NCI-H1092 treated with DMSO at 0.1 percent for 48 hours (cell line): ENCODE measurements at places on chromosomes 5 and 9.
A peak's percentile ranks its signal among the peaks of the same experiment; 100 is the strongest.

DNA sequence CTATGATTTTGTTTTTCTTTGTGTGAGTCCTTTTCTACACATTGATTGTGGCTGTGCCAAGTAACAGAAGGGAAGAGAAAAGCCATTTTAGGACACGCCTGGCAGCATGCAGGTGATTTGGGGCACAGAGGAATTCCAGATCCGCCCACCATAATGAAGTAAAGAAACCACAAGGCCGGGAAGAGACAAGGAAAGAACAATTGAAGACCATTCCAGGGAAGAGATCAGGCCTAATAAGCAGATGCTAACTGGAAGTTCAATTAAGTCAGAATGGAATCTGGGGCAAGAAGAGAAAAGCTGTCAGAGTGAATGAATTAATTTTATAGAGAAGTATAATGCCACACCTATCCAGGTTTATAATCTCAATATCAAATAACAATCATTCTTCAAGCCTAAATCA is 110.2 kb upstream of the ISL1 start:
- DNase-seq: no peak

DNA sequence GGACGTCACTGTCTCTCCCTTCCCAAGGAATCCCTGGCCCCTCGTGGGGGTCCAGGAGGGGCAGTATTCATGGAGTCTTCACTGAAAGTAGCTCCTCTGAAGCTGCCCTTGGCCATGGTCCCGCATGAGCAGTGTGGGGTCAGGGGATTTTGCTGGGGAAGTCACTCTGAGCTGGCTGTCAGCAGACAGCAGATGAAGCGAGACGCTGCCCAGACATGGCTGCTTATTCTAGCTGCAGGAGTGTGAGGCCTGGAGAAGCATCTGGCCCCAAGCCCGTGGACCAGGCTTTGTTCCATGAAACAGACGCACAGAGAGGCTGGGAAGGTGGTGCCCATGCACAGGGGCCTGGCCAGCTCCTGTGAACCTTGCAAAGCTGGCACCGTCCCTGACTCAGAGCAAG is 21.5 kb upstream of the ASS1 start:
- no peak for DNase-seq

DNA sequence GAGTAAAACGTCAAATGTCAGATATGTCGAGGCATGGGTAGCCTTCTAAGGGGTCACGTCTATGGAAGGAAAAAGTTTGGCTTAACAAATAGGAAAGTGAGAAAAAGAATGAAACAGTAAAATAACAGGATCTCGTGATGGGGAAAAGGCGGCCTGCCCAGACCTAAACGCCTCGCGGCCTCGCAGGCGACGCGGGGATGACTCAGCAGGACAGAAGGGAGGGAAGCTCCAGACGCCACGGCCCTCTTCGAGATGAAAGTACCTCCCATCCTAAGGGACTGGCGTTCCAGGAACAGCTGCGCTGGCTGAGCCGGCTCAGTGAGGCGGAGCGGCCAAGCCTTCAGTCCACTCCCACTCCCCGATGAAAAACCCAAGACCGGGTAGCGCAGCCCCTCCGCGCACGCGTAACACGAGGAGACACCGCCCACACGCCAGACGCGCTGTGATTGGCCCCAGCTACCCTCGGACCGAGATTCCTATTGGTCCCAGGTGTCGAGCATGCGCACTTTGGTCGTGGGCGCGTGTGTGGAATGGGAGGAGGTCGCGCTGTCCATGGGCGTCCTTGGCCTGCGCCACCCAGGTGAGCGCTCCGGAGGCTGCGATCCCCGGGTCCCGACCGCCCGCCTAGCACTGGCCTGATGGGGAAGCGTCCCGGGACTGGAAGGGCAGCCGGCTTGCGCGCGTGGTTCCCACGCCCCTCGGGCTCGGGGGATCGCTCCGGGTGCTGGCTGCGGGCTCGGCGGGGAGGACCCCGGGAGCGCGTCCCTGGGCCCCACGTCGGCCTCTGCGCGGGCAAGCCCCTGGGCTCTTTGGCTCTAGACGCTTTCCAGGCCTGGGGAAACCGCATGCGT is 588.5 kb downstream of the MTRR start:
- DNase-seq: peak; percentile 86

DNA sequence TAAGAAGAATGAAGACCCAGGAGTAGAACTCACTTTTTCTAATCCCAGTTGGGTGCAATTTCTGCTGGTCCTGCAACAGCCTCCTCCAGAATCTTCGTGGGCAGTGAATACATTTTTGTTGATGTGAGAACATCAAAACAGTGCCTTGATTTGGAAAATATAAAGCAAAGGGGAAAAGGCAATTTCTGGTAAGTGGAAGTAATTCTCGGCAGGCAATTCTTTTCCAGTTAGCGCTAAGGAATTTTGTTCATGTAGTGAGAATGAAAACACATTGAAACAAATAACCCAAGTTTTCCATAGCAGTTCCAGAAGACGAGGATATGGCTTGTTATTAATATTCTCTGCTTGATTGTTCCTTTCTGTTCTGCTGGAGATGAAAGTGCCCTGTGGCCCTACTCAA is 178.7 kb downstream of the SPATA31D1 start:
- DNase-seq: no peak

GRCh38 chr5:140509898-140510297 is 37.6 kb upstream of the EIF4EBP3 start:
- DNase-seq: no peak

DNA sequence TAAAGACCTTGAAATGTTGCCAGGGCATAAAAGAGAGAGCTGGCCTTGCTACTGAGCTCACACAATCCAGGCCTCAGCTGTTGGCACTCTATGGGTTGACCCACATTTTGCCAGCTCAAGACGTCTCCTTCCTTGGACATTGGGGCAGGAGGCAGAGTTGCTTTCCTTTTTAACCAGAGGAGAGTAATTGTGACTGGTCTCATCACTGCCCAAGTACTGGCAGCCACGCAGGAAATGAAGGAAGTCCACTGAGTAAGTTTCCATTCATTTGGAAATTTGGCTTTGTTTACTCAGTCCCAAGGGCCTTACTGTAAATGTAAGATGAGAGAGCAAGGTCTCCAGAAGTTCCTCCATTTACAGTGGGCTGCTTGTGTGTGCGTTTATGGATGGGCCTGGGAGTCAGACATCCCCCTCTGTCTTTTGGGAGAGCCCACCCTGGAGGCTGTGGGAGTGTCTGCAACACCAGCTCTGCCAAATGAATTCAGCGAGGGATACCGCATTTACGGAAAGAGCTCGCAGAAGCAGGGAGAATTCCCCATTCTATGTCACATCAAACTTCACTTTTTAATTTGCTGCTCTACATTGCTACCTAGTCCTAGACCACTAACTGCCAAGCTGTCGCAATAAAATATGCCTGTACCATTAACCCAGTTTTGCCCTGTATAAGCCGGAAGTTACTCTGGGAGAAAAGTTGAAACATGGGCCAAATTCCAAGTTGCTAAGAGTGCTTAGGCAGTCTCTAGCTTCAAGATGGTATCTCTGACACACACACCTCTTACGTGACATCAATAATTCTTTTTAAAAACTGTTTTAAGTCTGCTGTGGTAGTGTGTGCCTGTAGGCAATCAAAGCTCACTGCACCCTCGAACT is 24.5 kb upstream of the PDZD2 start:
- no peak for DNase-seq

GRCh38 chr5:122332599-122333555 is 20.8 kb downstream of the SNCAIP start:
- DNase-seq: no peak

GRCh38 chr9:21331676-21332402 is 3.4 kb downstream of the KLHL9 start:
- DNase-seq: no peak

- DNase-seq: no peak
These were observed 78.0 kb downstream of the NSUN2 start for GRCh38 chr5:6554812-6555211.

DNA sequence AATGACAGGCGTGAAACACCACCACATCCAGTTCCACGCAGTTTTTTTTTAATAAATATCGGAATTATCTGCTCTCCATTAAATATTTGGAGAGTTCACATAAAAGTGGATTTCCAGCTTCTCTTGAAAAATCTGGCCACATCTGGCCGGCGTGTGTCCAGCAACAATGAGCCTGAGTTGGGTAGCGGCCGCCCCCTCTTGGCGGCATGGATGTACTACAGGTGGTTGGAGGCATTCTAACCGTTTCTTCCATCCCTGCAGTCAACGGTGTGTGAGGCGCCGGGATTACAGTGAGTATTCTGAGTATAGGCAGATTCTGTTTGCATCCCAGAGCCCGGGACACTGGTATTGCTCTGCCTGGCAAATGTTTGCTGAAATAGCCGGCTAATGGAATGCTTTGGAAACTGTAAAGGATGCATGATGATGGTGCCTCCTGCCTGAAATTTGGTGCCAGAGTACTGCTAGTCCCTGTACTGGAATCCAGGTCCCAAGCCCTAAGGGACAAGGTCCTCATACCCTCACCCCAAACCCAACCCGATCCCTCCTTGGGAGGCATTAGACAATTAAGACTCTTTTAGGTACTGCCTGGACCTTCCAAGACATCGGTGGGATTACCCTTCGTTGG is 13.6 kb upstream of the GM2A start:
- peak; percentile 22 for DNase-seq

DNA sequence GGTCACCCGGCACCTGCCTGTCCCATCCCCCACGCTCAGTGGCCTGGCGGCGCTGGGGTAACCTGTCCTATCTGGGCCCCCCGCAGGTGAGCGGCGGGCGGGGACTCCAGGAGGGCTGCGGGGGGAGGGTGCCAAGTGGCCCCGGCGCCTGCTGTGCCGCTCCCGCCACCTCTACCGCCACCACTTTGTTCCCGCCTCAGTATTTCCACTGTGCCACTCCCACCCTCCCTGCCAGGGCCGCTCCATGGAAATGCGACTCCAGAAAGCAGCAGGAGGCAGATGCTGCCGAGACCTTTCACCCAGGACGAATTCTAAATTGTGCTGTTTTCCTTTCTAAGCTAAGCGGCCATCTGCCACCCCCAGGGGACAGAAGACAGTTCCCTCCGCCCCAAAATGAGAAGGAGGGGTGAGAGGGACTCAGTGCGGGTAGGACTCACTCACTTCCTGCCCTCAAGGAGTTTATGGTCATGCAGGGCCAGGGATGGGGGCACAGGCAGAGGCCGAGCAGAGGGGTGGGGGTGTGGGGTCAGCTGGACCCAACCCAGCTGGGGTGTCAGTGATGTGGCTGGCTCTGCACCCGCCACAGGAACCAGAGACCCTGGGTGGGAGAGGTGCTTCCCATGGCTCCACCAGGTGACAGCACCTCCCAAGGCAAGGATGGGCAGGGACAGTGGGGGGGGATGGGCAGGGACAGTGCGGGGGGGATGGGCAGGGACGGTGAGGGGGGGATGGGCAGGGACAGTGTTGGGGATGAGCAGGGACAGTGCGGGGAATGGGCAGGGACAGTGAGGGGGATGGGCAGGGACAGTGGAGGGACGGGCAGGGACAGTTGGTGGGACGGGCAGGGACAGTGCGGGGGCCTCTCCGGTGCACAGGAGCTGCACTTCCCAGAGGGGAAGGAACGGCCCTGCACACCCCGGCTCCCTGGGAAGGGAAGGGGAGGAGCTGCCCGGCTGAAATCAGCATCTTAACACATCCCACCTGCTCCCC is 17.8 kb downstream of the NOTCH1 start:
- DNase-seq: peak; percentile 28

DNA sequence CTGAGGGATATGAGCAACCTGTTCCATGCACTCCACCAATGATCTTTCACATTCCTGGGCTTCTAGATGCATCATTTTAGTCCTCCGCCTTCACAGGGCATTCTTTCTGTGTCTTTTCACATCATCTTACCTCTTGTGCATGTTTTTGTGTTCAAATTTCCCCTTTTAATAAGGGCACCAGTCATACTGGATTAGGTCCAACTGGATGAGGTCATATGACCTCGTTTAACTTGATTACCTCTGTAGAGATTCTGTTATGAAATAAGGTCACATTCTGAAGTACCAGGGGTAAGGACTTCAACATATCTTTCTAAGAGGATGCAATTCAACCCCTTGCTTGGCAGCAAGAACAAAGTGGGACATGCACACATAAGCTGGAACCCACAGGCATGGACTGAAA is 335.3 kb upstream of the TLE4 start:
- DNase-seq: no peak

- peak; percentile 51 for DNase-seq
These were observed 2.4 kb downstream of the LTC4S start for GRCh38 chr5:179795863-179796833.

GRCh38 chr5:124521461-124522230 is 224.8 kb downstream of the ZNF608 start:
- DNase-seq: no peak

- DNase-seq: no peak
These were observed 57.4 kb upstream of the ECM2 start for GRCh38 chr9:92592946-92593861.

DNA sequence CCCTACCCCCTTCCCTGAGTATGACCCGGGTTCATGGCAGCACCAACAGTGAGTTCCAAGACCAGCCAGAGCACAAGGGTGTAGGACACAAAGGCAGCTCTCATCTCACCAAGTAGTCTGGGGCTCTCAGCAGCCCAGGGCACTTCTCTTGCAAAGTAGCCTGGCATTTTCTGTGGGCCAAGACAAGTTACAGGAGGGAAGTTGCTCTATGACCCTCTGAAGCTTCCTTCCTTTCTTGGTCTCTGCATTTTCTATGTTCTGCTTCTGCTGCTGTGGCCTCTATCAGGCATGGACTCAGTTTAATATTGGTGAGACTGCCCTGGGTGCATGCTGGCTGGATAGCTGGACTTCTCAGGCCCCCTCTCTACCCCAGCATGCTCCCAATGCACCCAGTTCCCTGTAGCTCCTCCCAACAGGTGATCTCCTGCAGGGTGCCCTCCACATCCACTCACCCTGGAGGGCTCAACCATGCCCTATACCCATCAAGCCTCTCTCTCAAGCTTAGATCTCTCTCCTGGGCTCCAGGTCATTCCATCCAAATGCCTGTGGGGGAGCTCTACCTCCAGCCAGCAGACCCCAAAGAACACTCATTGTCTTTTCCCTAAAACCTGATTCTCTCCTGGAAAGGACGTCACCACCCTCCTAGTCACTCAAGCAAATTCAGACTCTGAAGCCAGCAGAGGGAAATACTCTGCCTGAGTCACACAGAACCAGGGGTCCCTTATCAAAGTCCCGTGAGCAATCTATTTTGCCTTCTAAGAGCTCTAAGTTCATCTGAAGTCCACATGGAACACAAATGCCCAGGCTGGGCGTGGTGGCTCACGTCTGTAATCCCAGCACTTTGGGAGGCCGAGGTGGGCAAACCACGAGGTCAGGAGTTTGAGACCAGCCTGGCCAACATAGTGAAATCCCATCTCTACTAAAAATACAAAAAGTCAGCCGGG is 13.8 kb downstream of the TBC1D2 start:
- no peak for DNase-seq

GRCh38 chr5:158326256-158326655 is 467.3 kb upstream of the CLINT1 start:
- DNase-seq: no peak

GRCh38 chr9:74772121-74772520 is 115.6 kb downstream of the TRPM6 start:
- no peak for DNase-seq

GRCh38 chr5:163571744-163572143 is 66.3 kb downstream of the MAT2B start:
- no peak for DNase-seq

DNA sequence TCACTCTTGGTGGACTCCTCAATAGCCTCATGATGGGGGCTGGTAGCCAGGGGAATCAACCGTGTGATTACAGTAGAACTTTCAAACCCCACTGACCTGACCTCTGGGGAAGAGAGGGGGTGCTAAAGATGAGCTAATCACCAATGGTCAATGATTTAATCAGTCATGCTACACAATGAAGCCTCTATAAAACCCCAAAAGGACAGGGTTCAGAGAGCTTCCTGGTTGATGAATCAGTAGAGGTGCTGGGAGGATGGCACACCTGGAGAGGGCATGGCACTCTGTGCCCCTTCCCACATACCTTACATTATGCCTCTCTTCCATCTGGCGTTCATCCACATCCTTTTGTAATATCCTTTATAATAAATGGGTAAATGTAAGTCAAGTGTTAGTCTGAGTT is 8.9 kb upstream of the SH3TC2 start:
- DNase-seq: no peak
